ENCODE measurements at places on chromosomes 5 and 9.

GRCh38 chr9:68705531-68706362 lies 707 bp downstream of the PIP5K1B start:
- peak; percentile 48 for DNase-seq

- DNase-seq = no peak
Observed at GRCh38 chr5:173591056-173591514, 25.4 kb downstream of the BOD1 start.

DNA sequence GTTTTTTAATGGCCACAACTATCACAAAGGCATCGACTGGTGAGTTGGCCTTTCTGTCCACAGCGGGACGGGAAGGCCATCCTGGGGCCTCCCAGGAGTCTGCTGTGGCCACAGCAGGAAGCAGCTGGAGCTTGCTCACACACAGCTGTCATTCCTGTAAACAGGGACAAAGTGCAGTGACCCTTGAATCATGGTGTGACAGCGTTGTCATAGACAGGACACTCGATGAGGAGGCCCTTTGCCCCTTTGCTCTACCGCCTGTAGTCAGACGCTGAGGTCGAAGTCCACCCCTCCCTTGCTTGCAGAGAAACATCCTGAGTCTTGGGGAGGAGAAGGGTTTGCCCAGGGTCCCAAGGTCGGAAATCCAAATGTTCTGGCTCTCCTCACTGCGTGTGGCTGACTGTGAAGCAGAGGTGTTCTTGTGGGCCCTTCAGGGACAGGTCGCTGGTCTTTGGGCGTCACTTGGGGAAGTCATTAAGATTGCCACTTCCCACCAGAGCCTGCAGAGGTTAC lies 35.1 kb downstream of the NDST1 start:
- no peak for DNase-seq

- DNase-seq = no peak
Observed at GRCh38 chr9:134212809-134213507, 48.6 kb upstream of the RNU6ATAC start.

- no peak for DNase-seq
Observed at GRCh38 chr5:9166202-9167112, 379.4 kb downstream of the SEMA5A start.

- DNase-seq = peak; percentile 73
Observed at GRCh38 chr5:139711906-139712224, 63.7 kb downstream of the CXXC5 start.
